ENCODE measurements at places on chromosomes 4 and X. TPM values are rescaled to one million over a fixed set of nuclear protein-coding genes. Genes with fewer than 3 reads are reported as not detected.

The TXK gene
- total RNA-seq: 1.6 TPM

The LUZP4 gene
- total RNA-seq: not detected

The LRRC66 gene
- total RNA-seq: 0.42 TPM

The MAGEA2B gene
- not detected for total RNA-seq
